ENCODE measurements at places on chromosomes 5 and 9.

- no peak for DNase-seq
These were observed 323.8 kb downstream of the CDK5RAP2 start for GRCh38 chr9:120256146-120256545.

DNA sequence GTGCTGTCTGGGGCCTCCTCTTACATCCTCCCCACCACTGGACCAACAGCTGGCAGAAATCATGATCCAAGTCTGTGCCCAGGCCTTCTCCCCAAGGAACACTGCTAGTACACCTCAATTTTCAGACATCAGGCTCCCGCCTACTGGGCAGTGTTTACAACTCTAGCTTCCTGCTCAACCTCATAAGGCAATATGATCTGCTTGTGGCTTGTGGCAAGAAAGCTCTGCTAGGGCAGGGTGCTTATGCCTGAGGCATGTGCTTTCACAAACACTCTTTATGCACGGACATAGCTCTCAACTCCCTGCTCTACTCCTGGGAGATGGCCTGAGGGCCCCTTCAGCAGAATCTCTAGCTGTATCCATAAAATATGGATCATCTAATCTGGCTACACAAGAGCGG, 32.5 kb downstream of the SH3TC2 start:
- no peak for DNase-seq

GRCh38 chr5:56060276-56061110, 65.7 kb upstream of the IL6ST start:
- DNase-seq, result no peak

GRCh38 chr5:65047948-65048690, 279.4 kb downstream of the CWC27 start:
- no peak for DNase-seq

DNA sequence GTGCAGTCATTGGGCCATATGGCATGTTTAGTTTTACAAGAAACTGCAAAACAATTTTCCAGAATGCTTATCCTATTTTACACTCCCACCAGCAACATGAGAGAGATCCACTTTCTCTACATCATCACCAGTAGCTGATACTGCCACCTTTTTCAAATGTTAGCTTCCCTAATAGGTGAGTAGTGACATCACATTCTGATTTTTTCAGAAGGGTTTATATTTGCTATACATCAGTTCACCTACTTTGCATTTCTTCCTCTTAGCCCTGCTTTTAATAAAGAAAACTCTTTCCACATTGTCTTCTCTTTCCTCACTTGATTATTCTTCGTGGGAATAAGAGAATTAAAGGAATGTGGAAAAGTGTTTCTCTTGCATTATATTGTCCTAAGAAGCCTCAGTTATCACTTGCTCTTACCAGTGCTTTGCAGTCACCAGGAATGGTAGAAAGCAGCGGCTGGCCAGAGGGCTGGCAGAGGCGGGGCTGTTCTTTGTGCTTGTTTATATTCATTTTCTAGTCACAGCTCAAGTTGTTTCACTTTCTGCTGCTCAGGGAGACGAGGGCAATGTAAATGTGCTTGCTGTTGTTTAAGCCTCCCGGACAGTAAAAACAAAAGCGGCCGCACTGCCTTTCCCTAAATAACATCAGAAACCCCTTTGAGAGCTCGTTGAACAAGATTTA, 164.8 kb downstream of the HSD17B3 start:
- DNase-seq, result no peak

DNA sequence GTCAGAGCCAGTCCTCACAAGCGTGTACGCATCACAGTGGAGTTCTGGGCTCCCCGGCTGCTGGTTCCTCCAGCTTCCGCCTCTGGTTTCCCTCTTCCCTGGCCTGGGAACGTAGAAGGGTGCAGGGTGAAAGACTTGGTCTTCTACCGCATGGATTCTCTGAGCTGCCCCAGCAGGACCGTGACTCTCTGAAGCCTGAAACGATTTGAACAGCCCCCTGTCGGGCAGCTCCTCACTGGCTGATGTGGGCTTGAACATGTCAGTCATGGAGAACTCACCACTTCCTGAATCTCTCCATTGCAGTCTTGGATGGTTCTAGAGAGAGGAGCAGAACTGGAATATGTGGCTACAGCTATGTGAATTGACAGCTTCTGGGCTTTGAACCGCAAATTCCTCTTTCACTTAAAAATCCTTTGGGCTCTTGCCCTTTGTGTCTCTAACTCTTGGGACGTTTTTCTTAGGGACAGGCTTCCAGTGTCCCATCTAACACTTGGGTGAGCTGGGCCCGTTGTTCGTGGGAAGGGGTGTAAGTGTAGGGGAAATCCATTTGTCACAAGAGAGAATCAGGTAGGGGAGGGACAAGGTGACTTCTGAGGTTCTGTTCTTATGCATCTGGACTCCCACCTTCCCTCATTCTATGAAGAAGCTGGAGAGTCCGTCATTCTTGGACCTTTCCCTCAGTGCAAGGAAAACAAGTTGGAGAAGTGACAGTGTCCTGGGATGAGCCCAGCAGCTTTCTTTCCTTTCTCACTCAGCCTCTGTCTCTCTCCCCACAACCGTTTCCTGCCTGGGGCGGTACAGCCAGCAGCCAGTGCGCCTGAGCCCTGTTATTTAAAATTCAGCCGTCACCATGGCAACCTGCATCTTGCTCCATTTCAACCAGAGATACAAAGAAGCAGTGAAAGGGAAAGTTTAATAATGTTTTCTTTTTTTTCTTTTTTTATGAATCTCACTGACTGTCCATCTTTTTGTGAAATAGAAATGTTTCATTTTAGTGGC, 84.7 kb downstream of the PTTG1 start:
- DNase-seq, result no peak

DNA sequence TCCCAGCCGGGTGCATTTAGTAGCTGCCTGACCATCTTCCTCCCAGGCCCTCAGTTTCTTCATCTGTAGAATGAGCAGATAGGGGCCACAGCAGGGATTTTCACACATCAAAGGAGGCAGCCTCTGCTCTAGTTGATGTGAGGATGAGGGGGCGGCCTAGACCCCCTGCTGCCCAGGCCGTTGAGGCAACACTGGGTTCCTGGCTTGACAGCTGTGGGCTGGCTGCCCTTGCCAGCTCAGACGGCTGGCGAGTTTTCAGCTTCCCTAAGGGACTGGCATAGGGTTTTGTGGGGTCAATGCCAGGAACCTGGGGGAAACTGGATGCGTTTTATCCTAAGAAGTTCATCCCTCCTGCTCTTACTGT, 49.6 kb downstream of the NDST1 start:
- no peak for DNase-seq

DNA sequence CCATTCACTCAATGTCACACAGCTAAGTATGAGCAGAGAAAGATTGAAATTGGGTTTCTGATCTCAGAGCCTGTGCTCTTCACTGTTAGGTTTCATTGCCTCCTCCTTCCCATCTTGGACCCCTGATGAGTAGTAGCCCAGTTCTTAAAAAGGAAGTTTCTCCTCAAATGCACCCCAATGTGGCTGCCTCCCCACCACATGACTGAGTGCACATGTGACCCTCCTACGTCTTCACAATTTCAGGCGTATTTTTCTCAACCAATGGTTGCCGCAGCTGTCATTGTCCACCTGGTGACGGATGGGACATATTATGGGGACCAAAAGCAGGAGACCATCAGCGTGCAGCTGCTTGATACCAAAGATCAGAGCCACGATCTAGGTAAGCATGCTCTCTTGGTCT, 178.5 kb downstream of the PAPPA start:
- DNase-seq, result no peak

DNA sequence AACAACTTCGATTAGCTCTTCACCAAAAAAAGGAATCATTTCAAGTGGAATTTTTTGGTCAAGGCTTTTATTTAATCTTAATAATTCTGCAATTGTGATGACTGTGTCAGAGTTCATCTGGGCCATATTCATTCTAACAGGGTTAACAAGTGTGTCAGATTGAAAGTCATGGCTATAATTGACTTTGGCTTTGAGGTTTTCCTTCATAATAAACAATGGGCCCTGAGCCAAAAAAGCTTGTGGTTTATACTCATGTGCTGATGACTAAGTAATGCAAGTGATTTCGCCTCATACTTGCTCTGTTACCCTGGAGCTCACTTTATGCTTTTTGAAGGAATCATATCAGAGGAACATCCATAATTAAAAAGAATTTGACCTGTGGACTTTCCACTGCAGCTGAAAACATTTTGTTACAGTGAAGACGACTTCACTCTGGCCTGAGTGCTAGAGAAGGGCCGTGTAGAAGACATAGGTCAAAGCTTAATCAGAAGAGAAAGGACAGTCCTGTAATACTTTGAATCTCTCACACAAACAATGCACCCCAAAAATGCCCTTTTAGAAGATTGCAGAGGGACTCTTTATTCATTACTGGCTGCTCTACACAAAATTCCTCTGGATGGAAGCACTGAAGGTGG, 101.7 kb downstream of the GDNF start:
- no peak for DNase-seq

DNA sequence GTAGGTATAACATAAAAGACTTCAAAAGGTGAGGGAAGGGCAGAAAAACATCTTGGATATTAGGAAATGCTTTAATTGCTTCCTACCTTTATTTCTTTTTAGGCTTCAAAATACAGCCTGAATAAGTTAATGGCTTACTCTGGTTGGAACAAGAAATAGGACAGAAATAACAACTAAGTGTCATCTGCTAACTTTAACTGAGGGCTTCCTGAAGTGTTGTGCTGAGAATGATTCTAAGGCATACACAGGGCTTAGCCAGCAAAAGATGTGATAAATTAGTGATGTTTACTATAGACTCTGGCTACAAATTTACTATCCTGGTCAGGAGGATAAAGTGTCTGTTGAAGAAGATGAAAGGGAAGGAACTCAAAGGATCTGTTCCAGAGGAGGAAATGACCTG, 34.2 kb downstream of the ABHD17B start:
- DNase-seq, result no peak

All from liver (tissue), 10 donors.